ENCODE measurements at places on chromosomes 2 and 18.

GRCh38 chr2:25215948-25216679 is 47.7 kb upstream of the POMC start:
- peak; percentile 85 for DNase-seq

- no peak for DNase-seq
Observed at GRCh38 chr2:26635401-26635800, 5.8 kb downstream of the CIB4 start.

DNA sequence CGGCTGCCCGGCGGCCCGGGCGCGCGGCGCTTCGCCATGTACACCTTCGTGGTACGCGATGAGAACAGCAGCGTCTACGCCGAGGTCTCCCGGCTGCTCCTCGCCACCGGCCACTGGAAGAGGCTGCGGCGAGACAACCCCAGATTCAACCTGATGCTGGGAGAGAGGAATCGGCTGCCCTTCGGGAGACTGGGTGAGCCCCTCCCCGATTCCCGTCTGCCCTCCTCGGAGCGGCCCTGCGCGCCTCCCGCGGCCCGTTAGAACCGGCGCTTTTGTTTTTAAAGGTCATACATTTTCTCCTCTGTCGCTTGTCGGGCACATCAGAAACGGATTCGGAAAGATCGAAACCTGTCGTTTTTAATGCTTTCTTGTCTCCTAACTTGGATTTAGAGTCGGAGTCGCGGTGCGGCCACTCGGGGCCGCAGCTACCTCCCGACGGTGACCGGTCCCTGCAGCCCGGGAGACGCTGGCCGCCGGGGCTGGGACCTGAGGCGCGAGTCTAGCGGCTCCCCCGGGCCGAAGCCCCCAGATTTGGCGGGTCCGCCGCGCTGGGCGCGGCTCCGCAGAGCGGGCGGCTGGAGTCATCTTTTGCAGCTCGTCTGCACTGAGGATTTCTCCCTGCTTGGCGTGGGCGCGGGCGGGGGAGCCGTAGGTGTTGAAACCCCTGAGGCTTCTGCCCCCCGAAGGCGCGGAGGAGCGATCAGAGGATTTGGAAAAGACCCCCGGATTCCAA is 519 bp downstream of the TTL start:
- peak; percentile 37 for DNase-seq

- no peak for DNase-seq
Observed at GRCh38 chr2:177842243-177842642, 230.3 kb downstream of the PDE11A start.

- no peak for DNase-seq
Observed at GRCh38 chr2:191666732-191667131, 11.2 kb upstream of the NABP1 start.

GRCh38 chr2:124186801-124187200 is 161.7 kb downstream of the CNTNAP5 start:
- no peak for DNase-seq

- DNase-seq = peak; percentile 28
Observed at GRCh38 chr18:56748698-56749268, 97.6 kb downstream of the WDR7 start.

GRCh38 chr2:12935222-12935621 is 218.5 kb downstream of the TRIB2 start:
- no peak for DNase-seq

GRCh38 chr2:20456636-20457426 is 10.0 kb downstream of the RHOB start:
- no peak for DNase-seq

DNA sequence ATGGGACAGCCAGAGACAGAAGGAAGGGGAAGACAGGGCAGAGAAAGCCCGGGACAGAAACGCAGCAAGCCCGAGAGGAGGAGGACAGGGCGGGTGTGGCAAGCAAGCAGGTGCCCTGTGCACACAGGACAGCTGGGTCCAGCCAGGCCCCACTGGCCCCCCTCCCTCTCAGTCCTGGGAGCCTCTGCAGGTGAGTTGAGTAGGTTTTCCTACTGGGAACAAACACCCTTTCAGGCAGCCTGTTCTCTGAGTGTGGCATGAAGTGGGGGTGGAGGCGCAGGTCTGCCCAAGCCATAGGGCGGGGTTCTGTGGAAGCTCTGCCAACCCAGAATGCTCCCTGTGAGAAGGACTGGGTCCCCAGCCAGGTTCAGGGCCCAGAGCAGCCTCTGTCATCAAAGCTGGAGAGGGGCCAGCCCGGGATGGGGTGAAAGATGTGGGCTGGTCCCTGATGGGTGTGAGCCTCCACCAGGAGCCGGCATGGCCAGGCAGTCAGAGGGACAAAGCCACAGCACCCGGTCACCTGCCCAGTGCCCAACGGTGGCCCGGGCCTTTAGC is 129.4 kb downstream of the TFCP2L1 start:
- DNase-seq = no peak

- no peak for DNase-seq
Observed at GRCh38 chr18:76410660-76411417, 84.2 kb downstream of the ZNF516 start.

DNA sequence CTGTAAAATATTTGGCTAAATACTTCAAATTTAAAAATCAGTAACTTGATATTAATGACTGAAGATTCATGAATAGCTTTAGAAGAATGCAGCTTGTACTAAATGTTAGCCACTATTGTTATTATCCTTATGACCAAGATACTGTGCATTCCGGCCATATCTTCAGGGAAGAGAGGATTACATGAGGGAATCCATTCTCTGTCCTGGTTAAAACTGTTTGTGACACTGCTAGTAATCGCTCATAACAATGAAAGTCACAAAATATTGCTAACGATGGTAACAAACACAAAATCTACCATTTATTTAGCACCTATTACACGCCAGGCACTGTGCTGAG is 217.7 kb downstream of the PRKCE start:
- peak; percentile 75 for DNase-seq

GRCh38 chr2:238376884-238377391 is 49.8 kb upstream of the ASB1 start:
- peak; percentile 61 for DNase-seq

DNA sequence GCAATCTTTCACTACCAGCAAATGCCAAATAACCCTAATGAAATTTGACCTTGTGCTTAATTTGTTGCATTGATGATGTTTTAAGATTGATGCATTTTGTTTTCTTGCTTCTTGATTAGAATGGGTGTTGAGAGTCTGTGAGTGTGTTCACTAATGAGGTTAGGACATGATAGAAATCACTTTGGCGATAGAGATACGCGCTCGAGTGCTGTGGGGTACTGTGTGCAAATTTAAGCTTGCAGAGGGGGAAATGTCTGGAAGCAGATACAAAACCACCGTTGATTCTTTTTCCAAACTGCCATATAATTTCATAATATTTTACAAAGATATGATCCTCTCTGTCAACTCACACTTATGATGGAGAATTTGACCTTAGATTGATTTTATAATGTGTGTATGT is 200.9 kb downstream of the PIEZO2 start:
- no peak for DNase-seq

- DNase-seq = no peak
Observed at GRCh38 chr2:83016343-83017110, 1442.6 kb downstream of the SUCLG1 start.

- no peak for DNase-seq
Observed at GRCh38 chr18:31688606-31689005, 4.2 kb upstream of the B4GALT6 start.

DNA sequence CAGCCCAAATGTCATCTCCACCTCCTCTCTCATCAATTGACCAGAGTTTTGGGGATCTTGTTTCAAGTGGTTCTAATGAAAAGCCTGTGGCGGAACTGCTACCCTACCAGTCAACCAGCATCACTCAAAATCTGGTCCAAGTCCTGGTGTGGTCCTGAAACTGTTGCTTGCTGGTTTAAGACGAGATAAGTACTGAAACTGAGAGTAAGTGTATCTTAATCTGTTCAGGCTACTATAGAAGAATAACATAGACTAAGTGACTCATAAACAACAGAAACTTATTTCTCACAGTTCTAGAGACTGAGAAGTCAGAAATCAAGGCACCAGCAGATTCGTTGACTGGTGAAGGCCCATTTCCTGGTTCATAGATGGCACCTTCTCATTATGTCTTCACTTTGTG is 879 bp upstream of the GALNT5 start:
- DNase-seq = no peak

GRCh38 chr2:197399887-197400540 is 34.8 kb downstream of the SF3B1 start:
- DNase-seq = peak; percentile 8

DNA sequence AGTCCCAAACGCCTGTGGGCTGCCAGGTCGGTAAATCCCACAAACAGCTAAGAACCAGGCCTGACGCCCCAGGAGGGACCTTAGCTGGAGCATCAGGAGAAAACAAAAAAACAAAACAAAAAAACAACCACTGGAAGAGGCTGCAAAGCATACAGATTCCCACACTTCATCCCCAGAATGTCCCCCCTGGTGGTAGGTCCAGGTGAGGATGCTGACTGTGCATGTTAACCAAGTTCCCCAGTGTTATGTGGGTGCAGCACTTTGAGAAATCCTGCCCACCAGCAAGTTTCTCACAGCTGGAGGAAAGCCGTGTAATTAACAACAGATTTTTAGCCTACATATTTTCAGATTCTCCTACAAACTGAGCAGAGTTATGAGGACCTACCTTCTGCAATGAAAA is 15.1 kb downstream of the ST3GAL5 start:
- peak; percentile 47 for DNase-seq

DNA sequence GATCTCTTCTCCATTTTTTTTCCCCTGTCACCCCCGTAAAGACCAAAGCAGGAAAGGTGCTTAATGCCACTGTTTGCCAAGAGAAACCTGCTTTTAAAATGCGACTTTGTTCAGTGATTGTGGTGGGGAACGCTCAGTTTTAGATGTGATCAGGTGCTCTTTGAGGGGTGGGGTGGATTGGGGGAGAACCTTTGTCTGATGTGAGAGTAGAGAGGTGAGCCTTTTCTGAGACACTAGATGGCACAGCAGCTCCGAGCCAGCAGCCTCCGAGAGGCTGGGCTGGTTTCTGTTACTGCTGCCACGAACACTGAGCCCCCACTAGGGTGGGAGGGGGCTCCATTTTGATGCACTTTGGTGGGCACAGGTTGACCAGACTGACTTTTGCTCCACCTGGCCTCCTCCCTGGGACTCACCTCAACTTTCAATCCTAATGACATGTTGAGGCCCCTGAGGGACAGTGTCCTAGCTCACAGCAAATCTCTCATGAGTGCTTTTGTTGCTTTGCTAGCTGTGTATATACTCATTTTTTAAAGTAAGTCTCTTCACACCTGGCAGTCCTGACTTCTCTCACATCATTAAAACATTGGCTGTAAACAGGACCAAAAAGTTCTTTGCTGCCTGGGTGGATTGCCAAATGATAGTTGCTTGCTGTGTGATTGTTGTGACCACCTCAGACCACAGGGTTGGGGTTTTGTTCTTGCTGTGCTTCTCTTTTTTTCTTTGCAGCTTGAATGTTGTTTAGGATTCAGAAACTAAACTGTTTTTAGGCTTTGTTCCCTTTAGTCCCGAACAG is 98.2 kb upstream of the MAP3K20 start:
- DNase-seq = no peak

GRCh38 chr2:41782306-41783158 is 265.3 kb upstream of the PKDCC start:
- peak; percentile 22 for DNase-seq

DNA sequence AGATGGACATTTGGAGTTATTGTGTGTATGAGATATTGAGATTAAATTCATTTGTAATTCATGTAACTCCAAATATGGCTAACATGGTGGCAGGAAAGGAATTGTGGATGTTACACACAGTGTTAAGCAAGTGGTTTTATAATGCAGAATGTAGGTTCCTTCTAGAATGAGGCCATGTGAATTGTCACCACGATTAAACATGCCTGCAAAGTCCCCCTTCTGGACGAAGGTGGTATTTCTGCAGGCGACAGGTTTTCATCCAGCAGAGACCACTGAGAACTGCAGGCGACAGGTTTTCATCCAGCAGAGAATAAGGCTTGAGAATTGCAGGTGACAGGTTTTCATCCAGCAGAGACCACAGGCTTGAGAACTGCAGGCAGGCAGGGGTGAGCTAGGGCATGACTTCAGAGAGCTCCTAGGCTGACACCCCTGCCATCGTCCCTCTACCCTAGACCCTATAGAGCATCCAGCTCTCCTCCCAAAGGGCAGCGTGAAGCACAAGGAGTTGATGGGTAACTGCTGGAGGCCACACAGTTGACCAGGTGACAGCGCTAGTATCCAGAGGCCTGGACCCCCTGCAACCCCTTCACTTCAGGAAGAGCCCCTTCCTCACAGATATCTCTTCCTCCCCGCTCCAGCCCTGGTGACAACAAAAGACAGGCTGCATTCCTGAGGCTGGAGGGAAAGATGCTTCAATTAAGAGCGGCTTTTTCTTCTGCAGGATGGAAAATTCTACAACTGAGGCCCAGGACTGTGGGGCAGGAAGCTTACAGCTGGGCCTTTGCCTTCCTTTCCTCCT is 175.8 kb downstream of the LOXHD1 start:
- DNase-seq = peak; percentile 30

GRCh38 chr2:101698014-101698843 is 722 bp downstream of the MAP4K4 start:
- DNase-seq = peak; percentile 27

DNA sequence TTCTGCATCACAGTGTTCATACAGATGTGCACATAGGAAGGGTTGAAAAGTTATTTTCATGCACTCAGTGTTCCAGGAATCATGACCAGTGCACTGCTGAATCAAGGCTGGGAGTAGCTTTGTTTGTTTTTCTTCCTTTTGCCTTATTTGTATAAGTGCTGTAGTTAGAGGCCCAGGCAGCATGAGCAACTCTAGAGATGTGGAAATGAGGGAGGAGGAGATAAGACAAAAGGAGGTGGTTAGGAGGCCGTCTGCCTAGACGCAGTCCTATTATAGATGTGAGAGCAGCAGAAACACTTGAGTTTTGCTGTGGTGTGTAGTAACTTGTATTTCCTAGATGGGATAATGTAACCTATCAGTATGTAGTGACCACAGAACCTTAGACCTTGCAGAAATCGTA is 264.3 kb upstream of the RASGRP3 start:
- DNase-seq = peak; percentile 72

GRCh38 chr2:240877460-240878340 is 9.1 kb downstream of the AGXT start:
- DNase-seq = no peak

DNA sequence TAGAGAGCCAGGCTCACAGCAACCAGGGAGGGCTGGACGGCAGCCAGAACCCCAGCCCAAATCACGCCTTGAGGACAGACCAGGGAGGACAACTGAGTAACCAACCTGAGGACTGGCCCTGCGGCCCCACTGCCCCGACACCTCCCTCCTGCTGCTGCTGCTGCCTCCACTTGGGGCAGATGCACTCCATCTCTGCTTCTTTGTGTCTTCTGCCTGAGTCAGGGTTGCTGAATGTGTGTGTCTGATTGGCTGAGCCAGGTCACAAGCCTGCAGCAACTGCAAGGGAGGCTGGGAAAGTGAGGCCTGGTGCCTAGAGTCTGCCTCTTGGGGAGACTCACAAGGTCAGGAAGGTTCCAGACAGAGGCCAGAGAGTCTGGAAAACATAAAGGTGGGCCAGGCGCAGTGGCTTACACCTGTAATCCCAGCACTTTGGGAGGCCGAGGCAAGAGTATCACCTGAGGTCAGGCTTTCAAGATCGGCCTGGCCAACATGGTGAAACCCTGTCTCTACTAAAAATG is 83.4 kb downstream of the ZFP36L2 start:
- DNase-seq = no peak

GRCh38 chr2:182432051-182432450 is 5.2 kb upstream of the PDE1A start:
- DNase-seq = no peak

Data from fibroblast of skin of abdomen (primary cell).